ENCODE measurements at places on chromosomes 4 and X.

DNA sequence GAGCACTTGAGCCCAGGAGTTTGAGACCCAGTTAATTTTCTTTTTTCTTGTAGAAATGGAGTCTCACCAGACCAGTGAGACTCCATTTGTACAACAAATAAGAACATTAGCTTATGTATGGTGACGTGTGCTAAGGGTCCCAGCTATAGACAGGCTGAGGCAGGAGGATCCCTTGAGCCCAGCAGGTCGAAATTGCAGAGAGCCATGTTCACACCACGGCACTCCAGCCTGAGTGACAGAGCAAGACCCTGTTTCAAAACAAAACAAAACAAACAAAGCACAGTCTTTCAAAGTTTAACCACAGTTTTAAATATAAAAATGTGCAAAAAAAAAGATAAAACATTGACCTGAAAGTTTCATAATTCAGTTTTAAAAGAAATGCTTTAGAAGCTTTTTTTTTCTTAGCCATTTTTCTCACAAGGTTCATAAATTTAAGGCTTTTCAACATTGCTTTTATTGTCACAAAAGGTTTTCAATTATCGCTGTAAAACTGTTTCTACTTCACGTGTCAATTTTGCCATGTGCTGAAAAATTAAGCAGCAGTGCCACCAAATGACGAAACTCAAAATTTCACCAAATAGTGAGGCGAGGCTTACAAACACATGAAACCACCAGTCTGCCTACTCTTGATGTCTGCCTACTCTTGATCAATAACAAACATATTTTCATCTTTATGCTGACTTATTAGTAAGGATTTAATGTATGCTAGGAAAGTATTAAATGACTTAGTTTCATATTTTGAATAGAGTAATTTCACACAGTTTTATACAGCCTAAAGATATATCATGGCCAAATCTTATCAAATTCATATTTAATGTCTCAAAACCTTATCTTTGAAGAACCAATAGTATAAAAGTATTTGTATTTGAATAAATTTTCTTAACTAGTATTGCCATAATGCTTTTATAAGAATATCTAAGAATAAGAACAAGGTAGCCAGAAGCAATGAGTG is 126.3 kb downstream of the NEK1 start:
- DNase-seq = peak; percentile 78

DNA sequence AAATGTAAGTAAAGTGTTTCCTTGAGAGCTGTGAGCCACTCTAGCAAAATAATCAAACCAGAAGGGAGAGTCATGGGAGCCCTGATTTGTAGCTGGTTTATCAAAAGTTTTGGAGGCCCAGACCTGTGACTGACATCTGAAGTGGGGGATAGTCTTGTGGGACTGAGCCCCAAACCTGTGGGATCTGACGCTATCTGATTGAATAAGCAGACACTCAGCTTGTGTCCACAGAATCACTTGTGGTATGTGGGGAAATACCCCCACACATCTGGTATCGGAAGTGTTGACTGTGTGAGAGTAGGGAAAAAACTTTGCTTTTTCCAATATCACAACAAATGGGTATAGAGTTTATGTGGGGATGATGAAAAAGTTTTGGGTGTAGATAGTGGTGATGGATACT is 35.4 kb downstream of the FUNDC1 start:
- no peak for DNase-seq

- no peak for DNase-seq
Measured at GRCh38 chr4:119678761-119679160, 50.2 kb upstream of the PDE5A start.

DNA sequence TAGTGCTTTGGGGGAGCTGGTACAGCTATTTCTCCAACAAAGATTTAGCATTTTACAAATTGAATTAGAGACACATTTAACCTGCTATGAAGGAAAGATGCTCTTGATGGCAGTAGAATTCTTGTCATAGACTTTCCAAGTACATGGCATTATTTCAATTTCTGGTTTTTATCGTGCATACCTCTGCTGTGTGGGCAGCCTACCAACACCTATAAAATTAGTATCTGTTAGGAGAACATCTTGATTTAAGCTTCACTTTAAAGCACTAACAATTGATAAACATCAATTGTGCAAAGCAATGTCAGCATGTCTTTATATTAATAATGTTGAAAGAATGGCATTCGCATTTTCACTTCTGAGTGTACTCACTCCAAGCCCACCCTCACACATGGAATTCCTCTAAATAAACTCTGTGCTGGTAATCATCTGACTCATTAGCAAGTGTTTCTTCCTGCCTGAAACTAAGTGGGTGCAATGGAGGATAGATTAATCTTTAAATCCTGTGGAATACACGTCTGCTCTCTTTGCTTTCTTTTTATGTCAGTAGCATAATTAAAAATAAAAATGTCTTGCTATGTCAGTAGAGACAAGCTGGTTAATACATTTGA is 279.8 kb upstream of the MAGEB18 start:
- peak; percentile 73 for DNase-seq

DNA sequence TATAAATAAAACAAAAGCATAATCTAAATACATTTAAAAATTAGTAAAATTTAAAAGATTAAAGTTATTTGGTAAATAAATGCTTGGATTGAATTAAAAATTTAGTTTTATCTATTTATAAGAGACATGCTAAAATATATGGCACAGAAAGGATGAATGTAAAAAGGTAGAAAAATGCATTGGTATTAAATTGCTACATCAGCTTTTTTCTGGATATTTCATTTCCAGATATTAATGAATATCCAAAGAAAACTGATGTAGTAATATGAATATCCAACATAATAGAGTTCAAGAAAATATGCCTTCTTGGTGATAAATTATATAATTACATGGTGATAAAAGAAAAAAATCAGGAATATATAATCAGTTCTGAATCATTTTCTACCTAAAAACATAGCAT is 1743.9 kb downstream of the RPA4 start:
- DNase-seq = no peak

DNA sequence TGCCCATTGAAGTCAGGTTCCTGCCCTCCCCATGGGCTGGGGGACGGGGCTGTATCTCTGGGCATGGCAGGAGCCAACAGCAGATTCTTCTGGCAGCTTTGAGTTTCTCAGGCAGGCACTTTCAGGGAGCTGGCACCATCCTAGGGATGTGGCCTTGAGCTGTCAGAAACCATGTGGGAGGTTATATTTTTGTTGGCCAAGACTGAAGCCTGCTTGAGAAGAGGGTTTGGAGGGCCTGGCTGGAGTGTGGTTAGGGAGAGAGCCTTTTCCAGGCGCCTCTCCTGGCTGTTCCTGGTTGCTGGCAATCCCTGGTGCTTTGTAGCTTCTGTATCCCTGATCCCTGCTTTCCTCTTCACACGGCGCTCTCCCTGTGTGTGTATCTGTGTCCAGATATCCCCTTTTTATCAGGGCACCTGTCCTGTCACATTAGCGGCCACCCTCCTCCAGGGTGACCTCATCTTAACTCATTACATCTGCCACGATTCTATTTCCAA is 30.6 kb upstream of the SORCS2 start:
- no peak for DNase-seq

GRCh38 chr4:142036795-142037583 is 400.6 kb downstream of the IL15 start:
- peak; percentile 46 for DNase-seq

DNA sequence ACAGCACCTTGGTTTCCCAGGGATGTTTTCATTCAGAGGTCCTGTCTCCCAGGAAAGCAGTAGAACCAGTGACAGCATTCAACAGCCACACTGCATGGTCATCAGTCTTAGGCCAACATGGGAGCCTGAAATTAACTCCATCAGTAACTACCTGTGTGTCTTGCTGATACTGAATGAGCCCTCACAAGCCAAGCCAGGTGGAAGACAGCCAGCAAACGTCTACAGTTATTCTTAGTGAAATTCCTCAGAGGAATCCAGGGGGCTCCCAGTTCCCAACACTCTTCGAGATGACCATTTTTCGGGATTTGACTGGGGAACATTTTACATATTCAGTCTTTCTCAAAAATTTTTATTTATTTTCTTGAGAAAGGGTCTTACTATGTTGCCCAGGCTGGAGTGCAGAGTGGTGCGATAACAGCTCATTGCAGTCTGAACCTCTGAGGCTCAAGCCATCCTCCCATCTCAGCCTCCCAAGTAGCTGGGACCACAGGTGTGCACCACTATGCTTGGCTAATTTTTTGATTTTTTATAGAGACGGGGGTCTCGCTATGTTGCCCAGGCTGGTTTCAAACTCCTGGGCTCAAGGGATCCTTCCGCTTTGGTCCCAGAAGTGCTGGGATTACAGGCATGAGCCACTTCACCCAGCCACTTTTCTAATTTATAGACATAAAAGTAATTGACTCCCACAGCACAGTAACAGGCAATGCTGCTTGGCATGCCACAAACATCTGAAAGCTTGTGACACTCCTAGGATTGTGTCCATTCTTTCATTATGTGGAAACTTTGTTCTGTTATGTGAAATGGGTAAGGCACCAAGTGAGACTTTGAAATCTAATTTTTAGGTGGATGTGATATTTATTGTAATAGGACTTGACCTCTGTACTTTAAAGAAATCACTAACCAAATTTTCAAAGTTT is 116.9 kb downstream of the SOWAHB start:
- no peak for DNase-seq

DNA sequence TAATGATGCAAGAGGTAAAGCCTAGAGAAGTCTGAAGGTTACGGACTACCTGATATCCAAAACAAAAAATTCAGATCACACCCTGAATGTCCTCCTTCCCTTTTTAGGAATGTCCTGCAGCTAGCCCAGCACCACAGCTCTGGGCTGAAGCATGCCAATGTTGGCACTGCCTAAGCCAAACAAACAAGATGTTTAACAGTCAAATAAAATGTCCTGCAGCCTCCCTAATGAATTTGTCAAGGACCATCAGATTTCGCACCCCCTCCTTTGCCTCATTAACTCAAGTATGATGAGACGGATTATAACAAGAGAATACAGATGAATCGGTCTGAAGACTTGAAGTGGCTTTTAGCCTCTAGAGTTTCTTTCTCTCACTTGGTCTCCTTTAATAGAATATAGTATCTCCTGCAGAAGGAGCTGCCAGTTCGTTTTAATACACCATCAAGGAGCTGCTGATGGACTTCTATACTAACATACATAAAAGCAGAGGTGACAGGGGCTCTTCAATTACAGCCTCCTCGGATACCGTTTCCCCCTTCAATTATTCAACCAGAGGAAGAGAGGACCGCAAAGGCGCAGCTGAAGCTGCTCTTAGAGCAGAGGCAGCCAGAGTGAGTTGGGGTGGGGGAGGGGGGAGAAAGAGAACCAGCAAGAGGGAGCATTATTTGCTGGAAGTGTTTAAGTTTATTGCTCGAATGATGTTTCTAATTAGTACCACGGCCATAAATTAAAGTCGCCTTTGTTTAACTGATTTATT is 3.0 kb upstream of the MAB21L2 start:
- DNase-seq = no peak

- no peak for DNase-seq
Measured at GRCh38 chr4:6568689-6569332, 6.2 kb upstream of the MAN2B2 start.

DNA sequence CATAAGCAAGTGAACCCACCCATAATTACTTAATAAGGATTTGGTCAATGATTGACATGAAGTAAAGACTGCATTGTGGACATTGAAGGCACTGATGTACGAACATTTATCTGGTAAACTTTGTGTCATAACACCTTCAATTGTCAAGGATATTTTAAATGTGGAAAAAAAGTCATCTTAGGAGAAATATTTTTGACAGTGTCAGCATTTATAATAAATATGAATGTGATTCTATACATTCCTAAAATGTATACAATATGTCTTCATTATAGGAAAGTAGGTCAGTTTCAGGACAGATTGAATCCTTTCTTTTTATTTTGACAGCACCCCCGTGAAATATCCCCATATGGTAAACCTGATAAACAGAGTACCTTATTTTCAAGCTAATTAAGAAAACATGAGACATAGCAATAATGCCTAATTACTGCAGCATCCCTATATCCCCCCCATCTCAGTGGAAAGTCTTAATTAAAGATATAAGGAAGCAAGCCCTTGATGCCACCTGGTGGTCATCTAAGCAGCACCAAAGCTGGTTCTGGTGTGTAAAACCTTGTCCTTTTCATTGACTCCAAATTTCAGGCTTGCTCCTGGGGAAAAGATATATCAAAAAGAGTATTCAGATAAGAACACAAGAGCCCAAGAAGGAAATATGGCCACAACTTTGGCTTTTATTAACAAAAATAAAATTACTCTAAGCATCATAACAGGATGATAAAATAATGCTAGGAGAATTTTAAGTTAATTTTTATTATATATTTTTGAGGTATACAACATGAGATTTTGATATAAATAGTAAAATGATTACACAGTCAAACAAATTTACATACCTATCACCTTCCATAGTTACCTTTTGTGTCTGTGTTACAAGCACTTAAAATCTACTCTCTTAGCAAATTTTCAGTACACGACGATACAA is 379.7 kb downstream of the TLL1 start:
- peak; percentile 34 for DNase-seq

DNA sequence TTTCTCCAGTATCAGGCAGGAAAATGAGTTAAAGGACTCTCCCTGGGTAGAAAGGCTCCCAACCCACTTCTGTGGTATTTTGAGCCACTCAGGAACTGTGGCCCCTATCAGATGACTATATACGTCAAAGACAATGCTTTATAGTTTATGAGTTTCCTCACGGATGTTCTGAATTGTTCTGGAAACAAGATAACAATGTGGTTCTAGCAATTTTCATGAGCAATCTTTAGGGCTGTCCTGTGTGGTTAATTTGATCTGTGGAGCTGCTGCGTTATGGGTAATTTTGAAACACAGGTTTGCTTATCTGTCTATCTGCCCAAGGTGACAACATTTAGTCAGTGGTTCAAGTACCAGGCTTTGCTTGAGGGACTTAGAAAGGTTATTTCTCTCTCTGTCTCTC is 46.7 kb upstream of the IL2 start:
- DNase-seq = peak; percentile 37

DNA sequence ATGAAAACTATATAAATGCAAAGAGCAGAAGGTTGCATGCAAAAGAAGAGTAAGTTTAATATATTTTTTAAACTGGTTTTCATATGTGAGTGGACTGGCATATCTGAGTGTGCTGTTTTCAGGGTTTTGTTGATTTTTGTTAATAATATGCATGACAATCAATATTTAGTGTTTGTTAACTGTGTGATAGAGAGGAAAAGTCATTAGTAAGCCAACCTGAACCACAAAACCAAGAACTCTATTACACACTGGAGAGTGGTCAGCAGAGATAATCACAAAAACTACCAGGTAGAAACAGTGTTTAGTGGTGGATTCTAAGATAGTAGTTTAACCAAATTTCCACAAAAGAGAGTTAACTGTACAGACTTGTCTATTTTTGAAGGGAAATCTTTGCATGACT is 396.9 kb downstream of the GASK1B start:
- no peak for DNase-seq

Measured in endothelial cell of umbilical vein (primary cell).